ENCODE measurements at places on chromosomes 2 and 18.

DNA sequence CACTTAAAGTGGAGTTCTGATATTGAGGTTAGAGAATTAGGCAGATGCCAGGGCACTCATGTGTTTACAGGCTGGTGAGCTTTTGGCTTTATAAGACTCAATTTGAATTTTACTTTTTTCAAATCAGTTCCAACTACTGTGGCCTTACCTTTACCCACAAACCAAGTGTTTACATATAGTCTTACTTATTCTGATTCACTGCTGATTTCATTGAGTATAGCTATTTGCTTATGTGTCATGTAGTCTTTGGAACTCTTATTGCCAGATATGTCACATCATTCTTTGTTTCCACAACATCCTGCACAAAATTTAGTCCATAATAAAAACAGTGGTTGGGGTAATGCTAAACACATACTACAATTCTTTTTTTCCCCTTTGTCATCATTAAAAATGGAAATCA is 96.5 kb downstream of the XIRP2 start:
- DNase-seq: no peak

DNA sequence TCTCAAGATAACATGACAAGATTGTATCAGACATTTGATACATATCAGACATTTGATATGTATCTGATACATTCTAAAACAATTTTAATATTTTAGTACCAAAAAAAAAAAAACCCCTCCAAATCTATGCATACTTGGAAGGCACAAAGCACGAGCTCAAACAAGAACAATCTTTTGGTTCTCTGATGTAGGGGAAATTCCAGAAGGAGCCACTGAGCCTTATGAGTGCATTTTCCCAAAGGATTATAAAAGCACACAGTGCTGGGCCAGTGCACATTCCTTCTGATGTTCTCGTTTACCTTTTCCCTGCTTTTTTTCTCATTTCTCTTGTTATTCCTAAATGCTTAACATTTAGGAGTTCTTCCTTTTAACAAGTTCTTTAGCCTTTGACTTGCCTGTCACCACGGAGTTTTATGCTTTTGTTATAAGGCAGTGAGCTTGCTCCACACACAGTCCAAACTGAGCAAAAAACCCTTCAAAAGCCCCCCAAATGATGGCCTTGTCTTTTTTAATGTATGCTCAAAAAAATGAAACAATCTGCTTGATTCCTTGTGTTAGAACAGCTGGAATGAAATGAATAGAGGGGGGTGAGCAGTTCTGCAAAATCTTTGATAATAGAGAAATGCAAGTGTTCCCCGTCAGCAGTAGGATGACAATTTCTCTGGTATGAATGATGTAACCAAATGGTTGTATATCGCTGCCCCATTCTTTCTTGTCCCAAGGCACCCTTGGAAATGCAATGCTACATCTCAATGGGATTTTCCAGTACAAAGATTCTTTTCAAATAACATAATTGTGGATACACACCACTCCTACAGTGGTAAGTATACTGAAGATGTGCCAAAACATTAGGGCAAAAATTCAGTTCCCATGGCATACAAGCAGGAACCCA is 597.2 kb upstream of the ZEB2 start:
- DNase-seq: no peak

DNA sequence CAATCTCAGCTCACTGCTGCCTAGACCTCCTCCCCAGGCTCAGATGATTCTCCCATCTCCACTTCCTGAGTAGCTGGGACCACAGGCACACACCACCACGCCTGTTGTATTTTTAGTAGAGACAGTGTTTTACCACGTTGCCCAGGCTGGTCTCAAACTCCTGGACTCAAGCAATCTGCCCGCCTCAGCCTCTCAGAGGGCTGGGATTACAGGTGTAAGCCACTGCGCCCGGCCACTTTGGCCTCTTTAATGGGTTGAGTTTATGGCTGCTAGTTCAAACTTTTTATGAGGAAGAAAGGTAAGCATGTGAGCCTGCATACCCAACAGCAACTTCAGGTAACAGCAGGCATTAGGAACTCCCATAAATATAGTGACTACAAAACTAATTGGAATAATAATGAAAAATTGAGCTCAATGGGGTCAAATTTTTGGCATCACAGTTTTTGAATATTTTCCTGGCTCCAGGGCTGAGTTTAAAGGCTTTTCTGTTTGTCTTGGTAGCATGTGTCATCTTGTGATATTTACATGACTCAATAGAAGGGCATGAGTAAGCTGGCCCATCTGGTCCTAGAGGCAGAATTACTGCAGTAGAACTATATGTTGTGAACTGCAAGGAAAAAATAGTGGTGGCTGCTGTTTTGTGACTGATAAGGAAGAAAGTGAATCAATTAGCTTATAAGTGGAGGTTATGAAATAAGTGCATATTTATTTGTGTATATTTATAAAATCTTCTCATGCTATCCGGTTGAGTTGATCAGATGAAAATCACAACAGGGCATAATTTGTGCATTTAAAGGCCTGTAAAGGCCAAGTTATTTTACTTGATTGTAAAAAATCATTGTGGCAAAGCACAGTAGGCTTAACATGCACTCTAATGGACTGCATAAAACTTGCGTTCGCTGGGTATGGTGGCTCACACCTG is 24.8 kb downstream of the GALM start:
- DNase-seq: no peak

DNA sequence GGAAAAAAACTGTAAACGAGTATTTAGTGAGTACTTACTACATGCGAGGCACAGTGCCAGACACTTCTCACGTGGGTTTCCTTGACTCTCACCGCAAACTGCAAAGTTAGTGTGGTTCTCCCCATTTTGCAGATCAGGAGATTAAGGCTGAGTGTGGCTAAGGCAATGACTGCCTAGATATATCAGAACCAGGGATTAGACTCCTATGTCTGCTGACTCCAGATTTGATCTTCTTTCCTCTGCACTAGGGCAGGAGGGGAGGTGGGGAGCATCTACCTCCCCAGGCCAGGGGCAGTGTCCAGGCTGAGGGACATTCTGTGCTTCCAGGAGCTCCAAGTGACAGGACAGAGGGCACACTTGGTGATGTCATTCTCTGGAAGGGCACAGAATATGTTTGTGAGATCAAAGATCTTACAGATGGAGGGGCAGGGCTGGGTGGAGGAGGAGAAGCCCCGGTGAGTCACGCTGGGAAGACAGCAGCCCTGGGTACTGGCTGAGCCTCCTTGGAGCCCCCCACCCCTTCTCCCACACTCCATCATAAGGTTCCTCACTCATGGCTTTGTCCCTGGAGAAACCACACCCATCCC is 92.4 kb downstream of the RHOB start:
- no peak for DNase-seq

DNA sequence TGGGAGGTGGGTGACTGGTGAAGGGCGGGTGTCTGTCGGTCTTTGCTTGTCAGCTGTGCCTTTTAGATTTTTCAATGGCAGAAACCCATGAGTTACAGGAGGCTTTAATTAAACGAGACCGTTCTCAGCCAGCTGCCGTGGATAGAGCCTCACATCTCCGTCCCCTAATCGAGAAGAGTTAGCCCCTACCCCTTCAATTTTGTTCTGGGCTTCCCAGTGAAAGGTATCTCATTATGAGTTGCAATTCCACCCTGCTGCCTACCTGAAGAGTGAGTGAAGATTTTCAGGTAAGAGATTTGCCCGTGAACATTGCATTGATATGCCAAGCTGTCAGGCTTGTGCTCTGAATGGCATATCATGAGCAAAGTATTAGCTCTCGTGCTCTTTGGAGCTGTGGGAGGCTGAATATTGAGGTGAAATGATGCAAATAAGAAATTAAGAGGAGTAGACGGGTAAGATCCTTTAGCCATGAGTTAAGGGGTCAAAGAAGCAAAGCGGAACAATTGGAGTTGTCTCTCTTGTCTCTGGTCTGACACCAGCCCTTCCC is 118.7 kb upstream of the MSTN start:
- no peak for DNase-seq

DNA sequence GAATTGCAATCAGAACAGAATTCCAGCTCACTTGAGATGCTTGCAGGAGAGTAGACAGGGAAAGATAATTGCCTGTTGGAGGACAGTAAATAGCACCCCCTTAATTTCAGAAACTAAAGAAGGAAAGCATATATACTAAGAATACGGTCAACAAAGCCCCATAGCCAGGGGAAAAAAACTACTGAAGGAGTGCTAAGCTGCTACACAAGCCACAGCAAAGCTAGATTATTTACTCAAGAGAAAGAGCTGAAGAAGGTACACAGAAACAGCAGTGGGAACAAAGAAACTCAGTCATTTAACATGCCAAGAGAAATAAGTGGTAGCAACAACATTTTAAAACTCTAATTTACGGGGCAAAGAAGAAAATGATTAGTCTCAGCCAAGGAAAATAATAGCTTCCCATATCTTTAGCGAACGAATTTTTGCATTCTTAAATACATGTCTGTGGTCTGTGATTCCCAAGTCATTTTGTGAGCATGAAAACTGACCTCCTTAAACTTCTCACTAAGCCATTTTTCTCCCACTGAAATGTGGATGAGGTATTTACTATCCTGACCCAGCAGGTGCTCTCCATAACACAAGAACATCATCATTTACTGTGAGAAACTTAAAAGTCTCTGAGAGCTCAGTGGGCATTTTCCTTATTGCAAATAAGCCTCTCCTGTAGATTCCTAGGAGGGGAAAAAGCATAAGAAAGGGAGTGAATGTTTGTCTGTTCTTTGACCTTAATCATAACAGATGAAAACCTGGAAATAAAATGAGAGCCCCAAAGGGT is 196.0 kb downstream of the PAX3 start:
- DNase-seq: no peak

- DNase-seq: no peak
Measured at GRCh38 chr2:145386973-145387372, 867.1 kb upstream of the ZEB2 start.

GRCh38 chr18:67290421-67290820 is 226.1 kb downstream of the DSEL start:
- DNase-seq: no peak

- no peak for DNase-seq
Measured at GRCh38 chr2:222897898-222898297, 37.1 kb downstream of the ACSL3 start.

DNA sequence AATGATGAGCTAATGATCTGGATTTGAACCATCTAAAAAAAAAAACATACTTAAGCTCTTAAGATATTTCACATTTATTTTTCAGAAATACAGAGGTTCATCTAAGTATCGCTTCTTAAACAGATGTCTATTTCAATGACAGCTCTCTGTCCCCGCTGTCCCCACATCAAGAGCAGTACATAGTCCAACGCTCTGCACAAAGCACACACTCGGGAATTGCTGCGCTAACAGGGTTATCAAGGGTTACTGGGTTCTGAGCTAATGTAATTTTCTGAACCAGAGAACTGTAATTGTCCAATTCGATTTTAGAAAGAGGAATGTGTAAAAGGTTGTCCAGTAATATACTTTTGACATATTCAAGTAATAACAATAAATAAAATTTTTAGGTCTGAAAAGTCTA is 58.8 kb upstream of the ST8SIA5 start:
- no peak for DNase-seq

GRCh38 chr2:64866797-64867196 is 122.4 kb upstream of the SLC1A4 start:
- no peak for DNase-seq

GRCh38 chr2:20900052-20900636 is 77.2 kb upstream of the LDAH start:
- DNase-seq: no peak

DNA sequence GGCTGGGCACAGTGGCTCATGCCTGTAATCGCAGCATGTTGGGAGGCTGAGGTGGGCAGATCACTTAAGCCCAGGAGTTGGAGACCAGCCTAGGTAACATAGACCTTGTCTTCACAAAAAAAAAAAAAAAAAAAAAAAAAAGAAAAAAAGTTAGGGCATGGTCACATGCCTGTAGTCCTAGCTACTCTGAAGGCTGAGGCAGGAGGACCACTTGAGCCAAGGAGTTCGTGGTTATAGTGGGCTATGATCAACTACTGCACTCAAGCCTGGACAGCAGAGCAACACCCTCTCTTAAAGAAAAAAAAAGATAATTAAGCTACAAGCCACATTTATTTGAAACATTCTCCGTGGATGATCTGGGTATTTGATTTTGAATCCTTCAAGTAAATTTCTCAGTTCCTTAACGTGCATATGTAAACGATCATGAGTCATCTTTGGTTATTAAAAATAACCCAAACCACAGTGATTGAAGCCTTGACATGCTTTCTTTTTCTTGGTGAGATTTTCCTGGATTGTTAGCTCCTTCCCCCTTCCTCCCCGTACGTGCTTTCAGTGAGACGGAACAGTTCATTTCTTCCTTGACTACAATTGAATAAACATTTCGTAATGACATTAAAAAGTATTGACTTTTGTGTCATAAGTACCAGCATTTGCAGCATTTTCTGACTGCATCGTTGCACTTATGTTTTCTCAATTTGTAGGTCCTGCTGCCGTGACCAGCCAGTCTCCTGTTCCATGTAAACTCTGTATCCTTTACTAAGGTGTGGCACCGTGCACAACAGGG is 20.3 kb downstream of the RMC1 start:
- no peak for DNase-seq

- DNase-seq: no peak
Measured at GRCh38 chr2:100317634-100318033, 4.7 kb downstream of the LONRF2 start.

Measured in stimulated activated CD8-positive, alpha-beta memory T cell treated with anti-CD3 and anti-CD28 coated beads, Interleukin-12 subunit alpha, Interleukin-12 subunit beta, amount 100 ng/mL, for 1 hour (primary cell).